ENCODE measurements at places on chromosomes 16 and 17.

DNA sequence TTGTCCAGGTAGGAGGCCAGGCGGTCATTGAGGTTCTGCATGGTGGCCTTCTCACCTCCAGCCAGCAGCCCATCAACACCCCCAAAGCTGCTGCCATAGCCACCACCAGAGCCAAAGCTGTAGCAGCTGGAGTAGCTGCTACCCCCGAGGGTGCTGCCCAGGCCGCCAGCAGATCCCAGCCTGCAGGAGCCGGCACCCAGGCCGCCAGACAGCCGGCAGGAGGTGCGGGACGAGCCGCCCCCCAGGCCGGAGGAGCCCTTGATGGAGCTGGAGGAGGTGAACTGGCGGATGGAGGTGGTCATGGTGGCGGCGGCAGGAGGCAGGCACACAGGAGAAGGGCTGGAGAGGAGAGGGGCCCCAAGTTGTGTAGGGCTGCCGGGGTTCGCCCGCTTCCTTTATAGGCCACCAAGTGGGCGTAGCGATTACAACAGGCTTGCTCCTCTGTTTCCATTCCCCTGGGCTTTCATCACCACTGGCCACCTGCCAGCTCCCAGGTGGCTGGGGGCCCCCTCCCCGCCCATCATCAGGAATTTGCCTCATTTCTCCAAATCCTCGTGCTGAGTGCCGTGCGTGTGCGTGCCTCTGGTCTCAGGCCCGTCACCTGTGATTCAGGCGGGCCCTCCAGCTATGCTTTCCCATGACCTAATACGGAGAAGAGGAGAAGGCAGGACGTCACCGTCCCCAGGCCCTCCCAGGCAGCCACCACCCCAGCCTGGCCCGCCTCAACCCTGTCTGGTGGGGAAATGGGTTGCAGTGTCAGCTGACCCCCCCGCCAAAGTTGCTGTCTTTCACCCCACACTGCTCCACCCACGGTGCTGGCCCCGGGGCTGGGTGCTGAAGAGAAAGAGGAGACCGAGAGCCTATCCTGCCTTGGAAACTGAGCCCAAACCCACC lies at the start of gene KRT17:
Gene KRT17 (minus strand): TSS at position 368 of the 894 bp plus-strand sequence. CDS start 66 bp downstream, at position 302.
- no peak for DNase-seq

DNA sequence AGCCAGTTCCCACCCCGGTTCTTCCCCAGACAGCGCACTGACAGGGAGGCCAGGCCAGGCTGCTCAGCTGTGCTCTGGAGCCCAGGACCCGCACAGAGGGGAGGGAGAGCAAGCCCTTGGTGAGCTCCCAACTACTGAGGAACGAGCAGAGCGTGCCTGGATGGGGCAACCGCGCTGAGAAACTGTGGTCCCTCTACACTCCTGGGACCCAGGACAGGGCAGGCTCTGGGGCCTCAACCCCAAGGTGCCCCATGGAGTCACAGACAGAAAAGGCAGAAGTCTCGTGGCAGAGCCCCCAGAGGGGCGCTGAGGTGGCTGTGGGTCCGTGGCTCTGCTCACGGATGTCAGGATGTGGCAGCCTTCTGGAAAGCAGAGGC lies 16.3 kb downstream of the SLX4 start:
- no peak for DNase-seq

- DNase-seq, result no peak
These were observed 140.0 kb upstream of the RPL38 start for GRCh38 chr17:74063439-74063838.

- DNase-seq, result no peak
These were observed 412.2 kb upstream of the EEF2KMT start for GRCh38 chr16:5509794-5510193.

DNA sequence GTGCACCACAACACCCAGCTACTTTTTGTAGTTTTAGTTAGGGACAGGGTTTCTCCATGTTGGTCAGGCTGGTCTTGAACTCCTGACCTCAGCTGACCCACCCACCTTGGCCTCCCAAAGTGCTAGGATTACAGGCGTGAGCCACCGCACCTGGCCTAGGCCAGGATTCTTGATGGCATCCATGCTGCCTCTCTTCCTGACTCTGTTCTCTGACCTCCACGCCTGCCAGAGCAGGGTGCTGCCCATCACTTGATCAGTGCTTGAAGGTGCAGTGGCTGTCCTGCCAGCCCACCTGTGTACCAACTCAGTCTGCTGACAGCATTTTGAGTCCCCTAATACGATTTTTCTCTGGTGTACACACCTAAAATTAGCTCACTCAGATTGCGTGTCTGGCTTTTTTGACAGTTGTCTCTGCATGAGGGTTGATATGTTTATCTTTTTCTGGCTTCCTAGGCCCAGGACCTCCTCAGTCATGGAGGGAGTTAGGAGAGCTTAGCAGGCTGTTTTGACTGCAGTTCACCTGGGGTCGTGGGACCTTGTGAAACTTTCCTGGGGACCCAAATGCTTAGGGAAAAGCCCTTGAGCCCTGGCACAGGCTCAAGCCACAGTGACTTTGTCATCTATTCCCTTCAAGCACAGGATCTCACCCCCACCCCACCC lies 5.9 kb downstream of the HAS3 start:
- no peak for DNase-seq

DNA sequence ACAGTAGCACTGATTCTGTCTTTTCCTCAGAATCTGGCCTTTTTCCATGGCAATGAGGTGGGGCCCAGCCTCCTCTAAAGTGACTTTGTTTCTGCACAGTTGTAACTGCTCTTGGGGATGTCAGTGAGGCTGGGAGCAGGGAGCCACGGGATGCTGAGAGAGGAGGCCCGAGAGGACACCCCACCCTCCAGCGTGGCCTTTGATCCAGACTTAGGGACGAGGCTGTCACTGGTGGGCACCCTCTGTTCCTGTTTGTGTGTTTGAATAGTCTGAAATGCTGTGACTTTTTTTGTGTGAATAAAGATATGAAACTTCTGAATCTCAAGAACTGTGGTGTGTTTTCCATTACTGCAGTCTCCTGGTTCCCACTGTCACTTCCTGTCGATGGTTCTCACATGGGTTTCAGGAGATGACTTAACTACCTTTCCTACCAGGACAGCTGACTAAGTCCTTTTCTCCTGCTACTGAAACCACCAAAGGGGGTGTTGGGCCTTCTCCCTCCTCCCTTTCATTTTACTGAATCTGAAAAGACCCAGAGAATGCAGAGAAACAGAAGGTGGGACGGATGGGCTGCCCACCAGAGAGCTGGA lies 18.6 kb downstream of the KCTD2 start:
- DNase-seq, result no peak

DNA sequence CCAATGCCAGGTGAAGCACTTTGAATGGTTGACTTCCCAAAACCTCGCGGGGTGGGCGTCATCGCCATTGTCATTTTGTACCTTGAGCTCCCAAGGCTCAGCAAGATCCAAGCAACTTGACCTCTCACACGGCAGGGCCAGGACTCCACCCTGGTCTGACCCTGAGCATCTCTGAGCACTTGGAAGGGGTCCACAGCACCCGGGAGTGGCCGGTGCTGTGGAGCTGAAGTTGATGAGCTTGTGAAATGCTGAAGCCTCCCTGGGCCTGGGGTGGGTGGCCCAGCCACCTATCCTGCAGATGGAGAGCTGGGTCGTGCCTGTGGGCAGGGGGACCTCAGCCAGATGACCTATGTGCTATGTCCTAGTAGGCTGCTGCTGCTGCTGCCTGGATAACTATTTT lies 283.3 kb upstream of the FOXF1 start:
- no peak for DNase-seq

DNA sequence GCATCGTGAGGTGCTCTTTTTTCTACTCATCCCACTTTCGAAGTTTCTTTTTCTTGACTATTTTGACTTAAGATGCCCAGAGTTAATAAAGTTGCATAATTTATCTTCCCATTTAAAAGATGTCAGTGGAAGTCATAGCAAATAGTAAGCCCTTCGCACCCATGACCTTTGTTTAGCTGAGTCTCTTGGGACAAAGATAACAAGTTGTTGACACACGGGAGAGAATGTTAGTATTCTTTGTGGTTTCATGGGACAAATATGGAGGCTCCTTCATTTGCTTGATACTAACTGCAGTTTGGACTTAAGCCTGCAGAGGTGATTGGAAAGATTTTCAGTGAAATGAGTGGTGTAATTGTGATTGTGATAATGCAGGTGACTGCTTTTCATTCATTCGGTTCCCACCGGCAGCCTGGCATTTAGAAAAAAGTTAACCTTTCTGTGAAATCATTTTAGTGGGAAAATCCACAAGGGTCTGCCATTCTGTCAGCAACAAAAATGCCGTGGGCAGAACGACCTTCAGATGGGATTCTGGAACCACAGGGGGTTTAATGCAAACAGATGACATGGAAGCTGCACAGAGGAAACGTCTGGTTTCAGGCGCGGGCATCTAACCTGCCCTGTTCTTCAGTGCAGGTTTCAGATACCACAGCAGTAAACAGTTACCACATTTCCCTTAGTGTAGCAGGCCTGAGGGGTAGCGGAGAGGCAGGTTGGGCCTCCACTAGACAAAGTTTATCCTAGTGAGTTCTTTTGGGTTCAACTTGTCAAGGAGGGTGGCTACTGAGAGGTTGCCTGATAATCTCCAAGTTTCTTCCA lies 123.0 kb downstream of the RPTOR start:
- DNase-seq, result no peak

DNA sequence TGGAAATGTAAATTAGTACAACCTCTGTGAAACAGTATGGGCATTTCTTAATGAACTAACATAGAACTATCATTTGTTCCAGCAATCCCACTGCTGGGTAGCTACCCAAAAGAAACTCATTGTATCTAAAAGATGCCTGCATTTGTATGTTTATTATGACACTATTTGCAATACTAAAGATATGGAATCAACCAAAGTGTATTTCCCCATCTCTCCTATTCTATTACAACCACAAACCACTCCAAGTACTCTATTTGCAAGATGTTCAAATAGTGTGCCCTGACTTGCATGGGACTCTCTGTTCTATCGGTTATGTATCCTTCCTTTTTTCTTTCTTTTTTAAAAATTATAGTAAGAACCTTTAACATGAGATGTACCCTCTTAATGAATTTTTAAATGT lies 845.2 kb downstream of the CDH11 start:
- no peak for DNase-seq

- DNase-seq, result no peak
These were observed 481 bp upstream of the BRD7 start for GRCh38 chr16:50369133-50369804.

DNA sequence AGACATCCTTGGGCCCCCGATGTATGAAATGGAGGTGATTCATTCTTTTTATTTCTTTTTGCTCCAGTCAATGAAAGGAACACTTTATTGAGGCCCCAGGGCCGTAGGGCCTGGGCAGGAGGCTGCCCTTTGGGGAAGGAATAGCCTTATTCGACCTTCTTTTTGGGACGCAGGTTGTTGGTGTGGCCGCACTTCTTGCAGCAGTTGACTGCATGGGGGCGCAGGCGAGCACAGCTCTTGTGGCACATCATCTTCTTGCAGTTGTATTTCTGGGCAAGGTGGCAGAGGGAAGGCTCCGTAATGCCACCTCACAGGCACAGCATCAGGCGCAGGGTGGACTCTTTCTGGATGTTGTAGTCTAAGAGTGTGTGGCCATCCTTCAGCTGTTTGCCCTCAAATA lies 50.9 kb downstream of the SIAH1 start:
- DNase-seq, result no peak

DNA sequence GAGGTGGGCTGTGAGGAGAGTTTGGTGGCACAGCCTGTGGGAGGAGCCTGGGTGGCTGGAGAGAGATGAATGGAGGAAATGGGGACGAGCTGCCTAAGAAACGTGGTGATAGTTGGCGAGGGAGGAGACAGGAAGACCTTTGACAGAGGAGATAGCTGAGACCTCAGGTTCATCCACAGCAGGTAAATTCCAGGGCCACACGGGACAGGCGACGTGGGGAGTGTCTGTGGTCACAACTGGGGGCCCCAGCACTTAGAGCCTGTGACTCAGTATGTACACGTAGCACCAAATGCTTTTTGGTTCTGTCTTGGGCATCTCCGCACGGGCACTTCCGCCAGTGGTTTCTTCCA lies 7.7 kb downstream of the MINK1 start:
- no peak for DNase-seq

- no peak for DNase-seq
These were observed 5.2 kb upstream of the CDK3 start for GRCh38 chr17:75995385-75995925.

GRCh38 chr17:80409626-80410025 lies 5.3 kb upstream of the ENDOV start:
- no peak for DNase-seq

DNA sequence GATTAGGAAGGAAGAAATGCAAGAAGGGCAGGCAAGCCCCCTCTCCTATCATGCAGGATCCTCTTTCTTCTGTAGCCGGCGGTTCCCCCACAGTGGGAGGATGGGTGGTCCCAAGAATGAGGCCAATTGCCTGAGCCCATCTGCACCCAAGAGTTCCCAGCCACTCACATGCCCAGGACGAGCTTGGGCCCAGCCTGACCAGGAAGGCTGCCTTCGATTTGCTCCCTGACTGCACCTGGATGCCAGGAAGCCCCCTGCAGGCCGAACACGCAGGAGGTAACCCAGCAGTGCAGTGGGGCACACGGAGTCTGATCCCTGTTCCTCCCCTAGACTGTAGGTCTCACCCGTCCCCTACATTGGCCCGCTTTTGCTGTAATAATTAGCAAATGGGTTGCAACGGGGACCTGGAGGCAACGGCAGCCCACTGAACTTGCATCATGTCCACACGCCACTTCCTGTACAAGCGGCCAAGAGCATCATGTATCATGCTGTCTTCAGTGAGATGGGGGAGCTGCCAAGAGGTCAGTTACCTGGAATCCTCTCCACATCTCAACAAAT lies 67.5 kb downstream of the AMFR start:
- no peak for DNase-seq

DNA sequence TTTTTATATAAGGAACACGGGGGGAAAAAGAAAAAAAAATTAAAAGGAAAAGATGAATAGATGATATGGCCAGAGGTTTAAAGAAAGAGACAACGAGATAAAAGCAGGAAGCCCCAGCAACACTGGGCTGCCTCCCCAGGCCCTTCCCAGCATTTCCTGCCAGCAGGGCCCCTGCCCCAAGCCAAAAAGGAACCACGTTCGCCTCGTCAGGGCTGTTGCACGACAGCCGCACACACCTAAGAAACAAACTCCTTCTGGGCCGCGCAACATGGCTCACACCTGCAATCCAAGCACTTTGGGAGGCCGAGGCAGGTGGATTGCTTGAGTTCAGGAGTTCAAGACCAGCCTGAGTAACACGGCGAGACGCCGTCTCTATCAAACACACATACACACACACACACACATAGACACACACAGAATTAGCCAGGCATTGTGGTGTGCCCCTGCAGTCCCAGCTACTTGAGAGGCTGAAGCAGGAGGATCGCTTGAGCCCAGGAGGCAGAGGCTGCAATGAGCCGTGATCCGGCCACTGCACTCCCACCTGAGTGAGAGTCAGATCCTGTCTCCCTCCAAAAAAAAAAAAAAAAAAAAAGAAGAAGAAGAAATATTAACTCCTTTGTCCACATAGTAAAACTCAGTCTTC lies 83.0 kb downstream of the ANKRD11 start:
- no peak for DNase-seq

- no peak for DNase-seq
These were observed 27.8 kb upstream of the HEATR6 start for GRCh38 chr17:60106340-60107059.

- no peak for DNase-seq
These were observed 577.0 kb downstream of the CDH11 start for GRCh38 chr16:64544859-64545258.

GRCh38 chr16:5065326-5065725 lies 430 bp downstream of the C16orf89 start:
- no peak for DNase-seq

Measured in SHP77 treated with DMSO at 0.1 percent for 48 hours (cell line).